ENCODE measurements at places on chromosomes 3 and 15.

- DNase-seq: no peak
These were observed 11.6 kb downstream of the WWTR1 start for GRCh38 chr3:149646181-149646766.

GRCh38 chr15:53681056-53681455 is 78.4 kb downstream of the WDR72 start:
- no peak for DNase-seq

DNA sequence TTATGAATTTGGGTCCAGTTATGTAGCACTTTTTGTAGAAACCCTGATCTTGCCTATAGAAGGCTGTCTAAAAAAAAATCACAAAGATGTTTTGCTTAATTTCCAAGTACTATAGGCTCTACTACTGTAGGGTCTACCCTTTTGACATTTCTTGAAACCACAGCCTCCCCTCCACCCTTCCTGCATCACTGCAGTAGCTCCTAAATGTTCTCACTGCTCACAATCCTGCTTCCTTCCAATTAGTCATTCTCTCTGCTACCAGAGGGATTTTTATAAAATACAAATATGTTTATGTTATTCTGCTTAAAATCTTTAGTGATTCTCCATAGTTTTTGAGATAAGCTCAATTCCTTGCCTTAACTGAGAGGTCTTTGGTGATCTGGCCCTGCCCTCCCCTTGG is 114.0 kb downstream of the CYP19A1 start:
- no peak for DNase-seq

DNA sequence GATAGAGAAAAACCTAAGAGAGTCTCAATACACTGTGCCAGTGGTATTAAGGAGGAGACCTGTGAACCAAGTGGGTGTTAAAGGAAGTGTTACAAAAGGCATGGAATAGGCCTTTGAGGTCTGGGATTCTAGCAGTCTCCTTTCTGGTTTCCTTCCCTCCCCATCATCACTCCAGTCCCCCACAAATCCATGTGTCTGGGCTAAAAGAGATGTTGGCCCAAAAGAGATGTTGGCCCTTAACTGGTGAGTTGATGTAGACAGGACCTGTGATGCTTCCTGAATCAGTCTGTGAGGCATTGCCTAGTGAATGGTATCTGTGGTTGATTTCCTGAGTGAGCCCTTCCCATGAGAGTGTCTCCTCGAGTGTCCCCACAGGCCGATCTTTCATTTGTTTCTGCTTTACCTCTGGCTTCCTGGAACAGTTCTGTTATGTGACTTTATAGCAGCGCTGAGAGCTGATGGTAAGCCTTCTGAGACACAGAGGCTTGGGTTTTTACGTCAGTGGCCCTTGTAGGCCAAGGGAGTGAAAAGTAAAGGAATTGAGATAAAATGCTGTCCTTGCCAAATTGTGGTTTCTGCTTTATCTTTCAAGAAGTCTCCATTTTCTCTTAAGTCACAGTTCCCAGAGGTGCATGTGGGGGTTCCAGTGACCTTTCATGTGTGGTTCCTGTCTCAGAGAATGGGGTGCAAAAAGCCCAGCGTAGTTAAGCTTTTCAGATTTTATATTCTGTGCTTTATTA is 87.8 kb downstream of the KLHL25 start:
- DNase-seq: peak; percentile 81

GRCh38 chr15:77693576-77693975 is 60.9 kb upstream of the LINGO1 start:
- no peak for DNase-seq

DNA sequence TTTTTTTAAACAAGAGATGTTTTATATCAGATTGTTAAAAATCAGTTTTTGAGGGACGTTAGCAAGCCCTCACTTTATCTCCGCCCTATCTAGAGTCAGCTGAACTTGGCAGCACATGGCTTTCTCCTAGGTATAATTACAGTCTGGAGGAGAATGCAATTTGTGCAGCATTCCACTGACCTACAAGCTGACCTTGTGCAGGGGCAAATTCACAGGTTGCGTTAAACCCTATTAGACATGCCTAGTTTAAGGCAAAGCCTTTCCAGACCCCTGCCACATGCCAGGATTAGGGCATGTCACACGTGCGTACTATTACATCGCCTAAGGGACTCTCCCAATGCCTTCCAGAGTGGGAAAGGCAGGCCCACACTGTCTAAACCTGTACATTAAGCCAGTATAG is 224.0 kb downstream of the GREM1 start:
- no peak for DNase-seq

GRCh38 chr3:72977060-72977808 is 19.4 kb upstream of the PPP4R2 start:
- DNase-seq: no peak

DNA sequence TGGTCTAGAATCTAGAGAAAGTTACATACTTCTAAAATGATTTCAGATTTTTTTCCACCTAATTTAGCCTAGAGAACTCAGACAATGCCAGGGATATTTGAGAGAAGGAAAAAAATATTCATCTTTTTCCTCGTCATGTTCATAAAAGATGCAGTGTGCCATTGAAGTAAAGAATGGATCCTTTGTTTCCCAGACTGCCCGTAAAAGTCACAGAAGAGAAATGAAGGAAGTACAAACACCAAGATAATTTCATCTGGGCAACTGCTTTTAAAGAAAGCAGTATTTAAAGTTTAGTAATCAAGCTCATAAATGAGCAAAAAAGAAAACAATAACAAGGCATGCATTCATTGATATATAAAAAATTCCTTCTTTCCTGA is 47.2 kb downstream of the TTC23 start:
- no peak for DNase-seq

DNA sequence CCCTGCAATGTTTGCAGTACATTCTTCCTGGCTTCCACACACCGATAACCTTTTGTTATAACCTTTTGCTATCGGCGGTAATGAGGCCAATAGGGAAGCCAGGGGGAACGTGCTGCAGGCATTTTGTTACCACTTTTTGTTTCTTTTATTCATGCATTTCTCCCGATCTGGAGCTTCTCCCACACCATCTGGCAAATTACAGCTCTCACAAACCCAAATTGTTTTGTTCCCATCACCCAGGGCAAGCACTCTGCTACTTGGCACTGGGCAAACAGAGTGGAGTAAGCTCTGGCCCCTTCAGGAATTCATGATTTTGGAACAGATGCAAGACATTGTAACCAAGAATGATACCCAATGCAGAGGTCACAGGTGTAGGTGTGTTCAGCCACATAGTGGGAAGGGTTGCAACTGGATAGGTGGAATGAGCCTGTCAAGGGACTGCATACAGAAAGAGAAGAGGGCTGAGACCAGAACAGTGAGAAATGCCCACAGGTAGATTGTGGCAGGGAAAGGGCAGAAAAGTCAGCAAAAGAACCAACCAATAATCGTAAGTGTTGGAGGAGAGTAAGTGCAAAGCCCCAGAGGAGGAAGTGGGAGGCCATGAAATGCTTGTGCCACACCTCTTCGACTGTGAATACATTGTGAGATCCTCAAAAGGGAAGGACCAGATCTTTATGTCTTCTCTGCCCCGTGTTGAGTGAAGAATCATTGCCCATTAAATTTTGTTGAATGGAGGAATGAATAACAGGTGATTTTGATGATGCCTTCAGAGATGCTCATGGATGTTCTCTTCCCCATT is 45.8 kb downstream of the PARP15 start:
- DNase-seq: no peak

GRCh38 chr15:38559636-38560307 is 4.8 kb downstream of the RASGRP1 start:
- no peak for DNase-seq

- no peak for DNase-seq
These were observed 450.1 kb upstream of the RASGRP1 start for GRCh38 chr15:39014682-39015081.

DNA sequence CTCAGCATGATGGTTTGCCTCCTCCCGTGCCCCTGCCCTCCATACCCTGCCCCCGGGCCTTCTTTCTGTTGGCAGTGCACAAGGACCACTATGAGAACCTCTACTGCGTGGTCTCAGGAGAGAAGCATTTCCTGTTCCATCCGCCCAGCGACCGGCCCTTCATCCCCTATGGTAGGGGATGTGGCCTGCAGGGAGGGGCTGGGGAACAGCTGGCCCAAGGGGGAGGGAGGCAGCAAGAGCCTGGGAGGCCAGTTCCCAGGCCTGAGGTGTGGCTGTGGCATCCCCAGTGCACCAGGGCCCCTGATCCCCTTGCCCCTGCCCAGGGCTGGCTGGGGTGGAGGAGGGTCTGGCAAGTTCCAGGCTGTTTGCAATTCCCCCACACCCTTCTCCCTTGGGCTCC is 2.6 kb upstream of the PLA2G4B start:
- DNase-seq: no peak

- DNase-seq: no peak
These were observed 441.3 kb downstream of the MAGI1 start for GRCh38 chr3:65597226-65597951.

DNA sequence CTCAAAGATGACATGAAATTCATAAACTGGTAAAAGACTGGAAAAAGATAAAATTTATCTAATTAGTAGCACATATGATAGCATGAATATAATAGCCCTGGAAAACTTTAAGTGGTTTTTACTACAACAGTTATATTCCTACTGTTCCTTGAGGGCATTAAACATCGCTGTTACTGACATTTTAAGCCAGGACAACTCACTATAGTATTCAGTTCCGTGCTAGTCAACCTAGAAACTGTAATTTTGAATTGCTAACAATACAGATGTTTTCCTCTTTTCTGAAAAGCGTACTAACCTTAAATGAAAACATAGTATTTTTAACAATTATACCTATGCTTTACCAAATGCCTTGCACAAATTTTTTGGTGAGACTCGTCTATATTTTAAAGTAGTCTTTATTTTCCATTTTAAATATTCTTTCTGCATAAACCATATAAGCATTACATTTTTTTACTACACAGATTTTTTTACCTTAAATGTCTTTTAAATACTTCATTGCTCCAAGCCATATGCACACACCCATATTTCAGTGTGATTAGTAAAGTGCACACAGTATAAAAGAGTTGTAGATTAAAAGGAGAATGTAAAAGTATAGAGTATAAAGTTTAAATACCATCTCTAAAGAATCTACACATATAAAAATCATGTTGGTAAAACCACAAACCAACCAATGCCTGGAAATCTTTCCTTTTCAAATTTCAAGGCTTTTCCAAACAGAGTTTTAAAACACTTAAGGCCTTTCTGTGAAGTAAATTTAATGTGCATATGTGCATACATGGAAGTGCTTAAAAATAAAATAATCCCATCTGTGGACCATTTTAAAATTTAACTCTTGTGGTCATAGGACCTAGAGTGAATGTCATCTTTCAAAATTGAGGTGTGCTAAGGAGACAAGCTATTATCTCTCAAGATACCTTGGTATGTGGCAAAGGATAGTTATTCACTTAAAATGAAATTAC is 20.1 kb upstream of the CBLB start:
- no peak for DNase-seq

- no peak for DNase-seq
These were observed 346.2 kb upstream of the ZNF717 start for GRCh38 chr3:76131396-76132153.

- no peak for DNase-seq
These were observed 23.8 kb upstream of the OXTR start for GRCh38 chr3:8793242-8793641.

- peak; percentile 37 for DNase-seq
These were observed 533 bp upstream of the SMAD3 start for GRCh38 chr15:67064607-67065530.

- DNase-seq: no peak
These were observed 325.4 kb downstream of the FOXP1 start for GRCh38 chr3:71258116-71258515.

GRCh38 chr15:68034081-68034480 is 20.0 kb upstream of the PIAS1 start:
- no peak for DNase-seq

GRCh38 chr3:169460035-169460434 is 203.5 kb downstream of the MECOM start:
- DNase-seq: no peak

- DNase-seq: peak; percentile 50
These were observed 461 bp downstream of the XRN1 start for GRCh38 chr3:142447301-142447851.

GRCh38 chr15:72229947-72230196 is 1.1 kb downstream of the PKM start:
- no peak for DNase-seq

DNA sequence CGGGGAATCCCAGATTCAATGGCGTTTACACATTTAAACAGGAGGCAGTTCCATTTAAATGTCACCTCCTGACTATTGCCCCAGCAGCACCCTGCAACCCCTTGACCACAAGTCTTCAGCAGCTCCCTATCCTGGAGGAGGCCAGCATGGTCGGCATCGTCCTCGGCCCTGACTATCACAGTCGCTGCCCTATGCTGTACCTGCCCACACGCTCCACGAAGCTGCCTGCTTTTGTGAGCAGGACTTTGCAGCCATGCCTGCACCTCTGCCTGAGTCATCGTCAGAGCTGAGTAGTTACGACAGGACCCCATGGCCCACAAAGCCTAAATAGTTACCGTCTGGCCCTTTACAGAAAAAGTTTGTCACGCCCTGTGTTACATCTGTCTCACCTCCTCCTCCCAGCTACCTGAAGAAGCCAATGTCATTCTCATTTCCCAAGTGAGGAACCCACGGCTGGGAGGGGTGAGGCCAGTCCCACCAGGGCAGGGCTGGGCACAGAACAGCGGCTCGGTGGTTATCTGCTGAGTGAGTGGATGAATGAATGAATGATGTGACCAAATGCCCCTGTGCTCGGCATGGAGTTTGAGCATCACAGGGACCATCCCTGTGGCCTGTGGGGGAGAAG is 47.8 kb upstream of the IQSEC1 start:
- no peak for DNase-seq

DNA sequence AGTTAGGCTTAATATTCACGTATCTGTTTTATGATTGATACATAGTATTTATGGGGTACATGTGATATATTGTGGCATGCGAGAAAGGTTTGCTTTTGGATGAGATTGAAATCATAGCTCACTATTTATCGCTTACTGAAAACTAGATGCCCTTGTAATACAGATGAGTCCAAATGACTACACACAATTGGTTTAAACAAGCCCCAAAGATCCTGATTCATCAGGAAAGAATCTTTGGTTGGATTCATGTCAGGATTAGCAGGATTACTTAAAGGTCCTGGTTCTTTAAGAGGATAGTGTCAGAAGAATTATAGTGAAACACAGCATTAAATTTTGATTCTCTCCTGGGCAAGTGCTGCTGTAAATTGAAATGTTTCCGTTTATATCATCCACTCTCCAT is 18.6 kb upstream of the AADAC start:
- no peak for DNase-seq

GRCh38 chr3:52364322-52365035 is 48.4 kb downstream of the DNAH1 start:
- DNase-seq: no peak

- DNase-seq: no peak
These were observed 269.6 kb upstream of the TRIM42 start for GRCh38 chr3:140408252-140408651.

DNA sequence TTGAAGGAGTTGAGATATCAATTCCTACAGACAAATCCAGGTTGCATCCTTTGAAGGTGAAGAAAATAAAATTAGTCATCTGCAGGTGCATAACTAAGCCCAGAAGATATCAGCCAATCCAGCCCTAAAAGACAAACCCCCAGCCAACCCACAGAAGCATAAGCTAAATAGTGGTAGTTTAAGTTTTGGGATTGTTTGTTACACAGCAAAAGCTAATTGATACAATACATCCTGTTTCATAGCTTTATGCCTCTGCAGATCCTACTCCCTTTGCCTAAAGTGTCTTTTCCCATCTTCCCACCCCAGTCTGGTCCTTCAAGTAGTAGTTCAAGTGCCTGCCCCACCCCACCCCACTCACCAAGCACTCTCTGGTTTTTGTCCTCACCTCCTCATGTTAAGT is 48.6 kb upstream of the CAPN7 start:
- DNase-seq: no peak

Data from CD4-positive, alpha-beta T cell treated with Interleukin-15 for 1 hour (primary cell).